ENCODE measurements at places on chromosomes 1 and 21. TPM values are rescaled to one million over a fixed set of nuclear protein-coding genes. Genes with fewer than 3 reads are reported as not detected.

GRCh38 chr1:168626326-168626725, 49.9 kb downstream of the XCL1 start:
- H3K27ac ChIP-seq: no peak overlapping the region
- peaks cover 8% of the 10 kb centered on the region for H3K4me1 ChIP-seq
- no peaks in the 10 kb centered on the region for H3K27me3 ChIP-seq
- H3K4me3 ChIP-seq: no peak overlapping the region

GRCh38 chr1:77014073-77014788, 147.0 kb downstream of the ST6GALNAC5 start:
- no peak overlapping the region for H3K27ac ChIP-seq
- H3K36me3 ChIP-seq: no peaks in the 10 kb centered on the region
- H3K27me3 ChIP-seq: no peaks in the 10 kb centered on the region
- H3K4me3 ChIP-seq: no peak overlapping the region
- no peak for DNase-seq

- no peaks in the 10 kb centered on the region for H3K4me1 ChIP-seq
- H3K4me3 ChIP-seq: no peak overlapping the region
- peak; percentile 68 for DNase-seq
- no peak overlapping the region for H3K27ac ChIP-seq
These were observed 62.1 kb upstream of the PROX1 start for GRCh38 chr1:213925531-213926182.

The C8B gene
- total RNA-seq: not detected

GRCh38 chr1:233094691-233095090, 144.3 kb downstream of the NTPCR start:
- DNase-seq: no peak
- H3K36me3 ChIP-seq: no peaks in the 10 kb centered on the region
- no peak overlapping the region for H3K4me3 ChIP-seq
- H3K27me3 ChIP-seq: no peaks in the 10 kb centered on the region
- no peak overlapping the region for H3K27ac ChIP-seq

GRCh38 chr1:108505763-108506070, 54.2 kb upstream of the EEIG2 start:
- no peaks in the 10 kb centered on the region for H3K36me3 ChIP-seq
- no peak overlapping the region for H3K27ac ChIP-seq
- no peak for DNase-seq
- no peaks in the 10 kb centered on the region for H3K4me1 ChIP-seq

GRCh38 chr21:45088729-45089128, 14.3 kb downstream of the ADARB1 start:
- H3K27me3 ChIP-seq: no peaks in the 10 kb centered on the region
- H3K4me1 ChIP-seq: peaks cover 24% of the 10 kb centered on the region
- H3K4me3 ChIP-seq: no peak overlapping the region
- no peaks in the 10 kb centered on the region for H3K36me3 ChIP-seq
- H3K27ac ChIP-seq: no peak overlapping the region
- no peak for DNase-seq

Data from esophagus muscularis mucosa (tissue), 4 donors.